ENCODE measurements at places on chromosomes 12 and 14. TPM values are rescaled to one million over a fixed set of nuclear protein-coding genes. Genes with fewer than 3 reads are reported as not detected.
A peak's percentile ranks its signal among the peaks of the same experiment; 100 is the strongest.

The PTGER2 gene
- 4.3 TPM for total RNA-seq

The ST8SIA1 gene
- 5.6 TPM for total RNA-seq

The A2ML1 gene
- total RNA-seq: not detected

DNA sequence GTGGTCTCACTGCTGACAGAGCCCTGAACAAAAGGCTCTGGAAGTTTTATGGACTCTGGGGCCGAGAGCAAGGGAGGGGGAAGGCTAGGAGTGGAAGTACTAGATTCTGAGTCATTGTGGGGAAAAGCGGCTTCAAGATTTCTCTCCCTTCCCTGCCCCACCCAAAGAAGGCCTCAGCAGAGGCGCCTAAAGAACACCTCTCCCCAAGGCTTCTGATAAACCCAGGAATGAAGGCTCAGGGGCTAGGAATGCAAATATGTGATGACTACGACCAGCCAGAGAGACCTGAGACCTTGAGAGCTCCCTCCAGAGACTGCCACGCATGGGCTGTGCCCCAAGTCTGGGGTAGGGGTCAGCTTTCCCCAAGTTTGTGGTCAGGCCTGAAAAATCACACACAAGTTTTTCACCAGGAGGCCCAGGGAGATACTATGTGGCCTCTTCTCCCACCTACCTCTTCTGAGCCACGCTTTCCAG lies 130.7 kb upstream of the HIF1A start:
- no peak for DNase-seq
- no peaks in the 10 kb centered on the region for H3K36me3 ChIP-seq
- H3K27me3 ChIP-seq: no peaks in the 10 kb centered on the region
- H3K4me1 ChIP-seq: peaks cover 40% of the 10 kb centered on the region
- no peak overlapping the region for H3K4me3 ChIP-seq

DNA sequence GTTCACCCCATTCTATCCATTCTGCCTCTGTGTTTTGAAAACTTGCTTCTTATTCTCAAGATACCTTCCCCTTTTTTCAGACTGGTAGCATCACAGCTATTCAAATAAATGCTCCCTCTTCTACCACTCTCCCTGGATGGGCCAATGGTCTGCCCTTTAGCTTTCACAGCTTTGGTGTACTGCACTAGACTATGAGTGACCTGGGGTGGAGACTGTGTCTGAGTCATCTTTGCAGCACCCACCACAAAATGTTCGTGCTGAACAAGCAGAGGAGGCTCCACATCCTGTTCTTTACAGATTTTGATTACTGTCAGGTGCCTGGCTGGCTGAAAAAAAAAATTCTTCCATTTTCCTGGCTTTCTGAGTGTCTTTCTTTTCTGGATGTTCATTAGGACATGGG lies 1104.1 kb upstream of the TMEM132C start:
- H3K4me3 ChIP-seq: no peak overlapping the region
- H3K27ac ChIP-seq: no peak overlapping the region
- H3K36me3 ChIP-seq: no peaks in the 10 kb centered on the region
- H3K27me3 ChIP-seq: no peaks in the 10 kb centered on the region
- H3K4me1 ChIP-seq: peaks cover 19% of the 10 kb centered on the region
- DNase-seq: peak; percentile 30

DNA sequence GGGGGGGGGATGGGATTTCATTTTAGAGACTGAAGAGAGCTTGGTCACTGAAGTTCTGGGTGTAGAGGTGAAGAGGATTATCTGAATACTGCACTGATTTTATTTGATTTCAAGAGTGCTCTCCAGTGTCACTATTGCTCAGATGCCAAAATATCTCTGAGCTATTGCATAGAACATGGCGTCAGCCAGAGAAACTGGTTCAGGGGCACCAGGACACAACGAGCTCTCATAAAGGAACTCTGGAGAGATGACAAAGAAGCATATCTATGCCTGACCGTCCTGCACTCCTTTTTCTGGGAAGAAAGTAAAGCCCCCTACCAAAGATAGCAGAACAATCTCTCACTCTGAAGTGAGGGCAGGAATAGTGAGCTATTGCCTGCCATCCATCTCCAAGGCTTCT lies 2.0 kb downstream of the SLC7A8 start:
- DNase-seq: no peak
- H3K27ac ChIP-seq: no peak overlapping the region
- H3K27me3 ChIP-seq: peaks cover 25% of the 10 kb centered on the region

GRCh38 chr14:105272623-105273022 lies 24.3 kb downstream of the BTBD6 start:
- H3K4me3 ChIP-seq: no peak overlapping the region
- no peaks in the 10 kb centered on the region for H3K4me1 ChIP-seq
- peaks cover 2% of the 10 kb centered on the region for H3K36me3 ChIP-seq
- no peaks in the 10 kb centered on the region for H3K27me3 ChIP-seq

DNA sequence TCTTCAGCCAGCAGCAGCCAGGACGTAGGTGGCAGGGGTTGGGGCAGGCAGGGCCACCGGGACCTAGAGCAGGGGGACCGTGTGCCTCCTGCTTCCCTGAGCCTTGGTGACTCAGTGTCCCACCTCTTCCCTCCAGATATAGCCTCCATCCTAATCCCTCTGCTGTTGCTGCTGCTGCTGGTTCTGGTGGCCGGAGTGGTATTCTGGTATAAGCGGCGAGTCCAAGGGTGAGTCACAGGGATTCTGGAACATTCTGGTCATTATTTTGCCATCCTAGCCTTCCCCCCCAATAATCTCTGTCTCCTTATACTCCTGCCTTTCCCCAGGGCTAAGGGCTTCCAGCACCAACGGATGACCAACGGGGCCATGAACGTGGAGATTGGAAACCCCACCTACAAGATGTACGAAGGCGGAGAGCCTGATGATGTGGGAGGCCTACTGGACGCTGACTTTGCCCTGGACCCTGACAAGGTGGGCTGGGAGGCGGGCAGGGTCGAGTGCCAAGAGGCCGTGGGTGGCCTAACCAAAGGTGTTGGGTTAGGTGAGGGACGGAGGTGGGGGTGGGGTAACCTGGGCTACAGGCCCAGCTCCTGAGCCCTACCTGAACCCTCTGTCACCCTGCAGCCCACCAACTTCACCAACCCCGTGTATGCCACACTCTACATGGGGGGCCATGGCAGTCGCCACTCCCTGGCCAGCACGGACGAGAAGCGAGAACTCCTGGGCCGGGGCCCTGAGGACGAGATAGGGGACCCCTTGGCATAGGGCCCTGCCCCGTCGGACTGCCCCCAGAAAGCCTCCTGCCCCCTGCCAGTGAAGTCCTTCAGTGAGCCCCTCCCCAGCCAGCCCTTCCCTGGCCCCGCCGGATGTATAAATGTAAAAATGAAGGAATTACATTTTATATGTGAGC lies 4.5 kb upstream of the NXPH4 start:
- no peak overlapping the region for H3K4me3 ChIP-seq
- H3K27me3 ChIP-seq: peaks cover 28% of the 10 kb centered on the region
- H3K4me1 ChIP-seq: peaks cover 40% of the 10 kb centered on the region

GRCh38 chr14:87065366-87065765 lies 927.6 kb downstream of the GALC start:
- no peaks in the 10 kb centered on the region for H3K36me3 ChIP-seq
- no peak for DNase-seq
- H3K4me1 ChIP-seq: no peaks in the 10 kb centered on the region
- H3K4me3 ChIP-seq: no peak overlapping the region
- no peaks in the 10 kb centered on the region for H3K27me3 ChIP-seq
- H3K27ac ChIP-seq: no peak overlapping the region

- H3K36me3 ChIP-seq: no peaks in the 10 kb centered on the region
- H3K4me3 ChIP-seq: no peak overlapping the region
- no peak overlapping the region for H3K27ac ChIP-seq
Observed at GRCh38 chr12:66531766-66532165, 147.1 kb downstream of the GRIP1 start.

GRCh38 chr12:55244309-55244708 lies at the start of gene OR6C74:
OR6C74 (plus strand) TSS chr12:55244609; CDS start chr12:55247288, 2,679 bp downstream.
- H3K36me3 ChIP-seq: no peaks in the 10 kb centered on the region
- no peak within 1 kb of the TSS for H3K4me3 ChIP-seq
- DNase-seq: no peak
- H3K4me1 ChIP-seq: no peaks in the 10 kb centered on the region
- H3K27ac ChIP-seq: no peak within 1 kb of the TSS

- H3K27me3 ChIP-seq: no peaks in the 10 kb centered on the region
- H3K36me3 ChIP-seq: no peaks in the 10 kb centered on the region
- no peak overlapping the region for H3K4me3 ChIP-seq
- no peak overlapping the region for H3K27ac ChIP-seq
Observed at GRCh38 chr12:100234591-100235304, 32.1 kb downstream of the DEPDC4 start.

DNA sequence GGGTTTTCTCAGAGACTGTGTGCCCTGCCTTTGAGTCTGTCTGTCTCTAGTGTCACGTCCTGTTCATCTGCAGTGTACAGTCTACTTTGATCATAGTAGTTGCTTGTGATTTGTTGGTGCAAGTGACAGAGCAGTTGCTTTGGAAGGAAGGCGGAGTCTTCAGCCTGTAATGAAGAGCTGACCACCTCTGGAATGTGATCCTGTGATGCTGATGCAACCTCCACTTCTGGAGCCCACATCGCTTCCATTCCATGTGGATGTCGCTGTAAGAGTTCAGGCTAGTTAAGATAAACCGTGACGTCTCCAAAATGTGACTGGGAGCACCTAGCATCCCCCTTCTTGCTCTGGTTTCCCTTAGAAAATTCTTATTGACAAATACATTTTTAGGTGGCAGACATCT lies 51.8 kb downstream of the PELI2 start:
- no peak for DNase-seq
- no peaks in the 10 kb centered on the region for H3K36me3 ChIP-seq

- no peak overlapping the region for H3K4me3 ChIP-seq
- H3K27me3 ChIP-seq: no peaks in the 10 kb centered on the region
- peaks cover 5% of the 10 kb centered on the region for H3K4me1 ChIP-seq
- H3K27ac ChIP-seq: no peak overlapping the region
Observed at GRCh38 chr14:50121486-50121885, 5.1 kb upstream of the VCPKMT start.

- no peak for DNase-seq
- peaks cover 34% of the 10 kb centered on the region for H3K4me1 ChIP-seq
- no peak overlapping the region for H3K27ac ChIP-seq
- no peaks in the 10 kb centered on the region for H3K36me3 ChIP-seq
Observed at GRCh38 chr12:54421175-54421878, 2.3 kb upstream of the ITGA5 start.
